8988T (cell line): ENCODE measurements at places on chromosomes 1 and 21.

DNA sequence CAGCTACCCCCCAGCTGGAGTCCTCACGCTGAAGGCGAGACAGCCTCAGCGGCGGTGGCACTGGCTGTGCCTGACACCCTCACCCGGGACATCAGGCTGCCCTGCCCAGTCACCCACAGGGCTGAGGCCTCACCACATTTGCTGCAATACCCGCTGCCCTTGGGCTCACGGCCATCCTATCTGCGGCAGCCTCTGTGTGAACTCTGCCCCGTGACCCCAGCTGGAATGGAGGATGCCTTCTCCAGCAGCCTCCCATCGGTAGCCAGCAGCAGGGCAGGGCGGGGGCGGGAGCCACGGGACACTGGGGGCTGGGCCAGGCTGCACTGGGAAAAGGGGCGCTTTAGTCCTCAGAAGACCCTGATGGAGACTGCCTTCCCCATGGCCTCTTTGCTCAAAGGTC is 112.4 kb upstream of the ZBTB40 start:
- DNase-seq, result no peak

DNA sequence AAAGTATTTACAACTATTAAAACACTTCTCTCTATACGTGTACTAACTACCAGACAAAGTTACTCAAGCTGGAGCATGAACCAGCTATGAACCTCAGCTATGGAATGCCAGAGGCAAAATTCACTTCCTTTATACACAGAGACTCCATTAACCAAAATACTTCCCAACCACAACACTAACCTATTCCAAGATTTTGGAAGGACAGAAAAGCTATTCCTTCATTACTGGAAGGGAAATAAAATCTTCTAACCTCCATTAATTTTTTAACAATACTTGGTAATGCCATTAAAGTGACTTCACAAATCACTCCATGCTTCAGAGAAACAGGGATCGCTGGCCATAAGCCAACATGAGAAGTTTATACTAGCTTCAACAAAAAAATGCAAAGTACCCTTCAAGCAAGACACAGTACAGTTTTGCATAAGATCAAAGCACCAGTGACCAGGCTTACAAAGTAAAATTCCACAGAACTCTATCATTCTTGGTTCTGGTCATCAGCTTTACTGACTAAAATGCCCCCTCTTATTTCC is 58.0 kb downstream of the PUM1 start:
- no peak for DNase-seq

DNA sequence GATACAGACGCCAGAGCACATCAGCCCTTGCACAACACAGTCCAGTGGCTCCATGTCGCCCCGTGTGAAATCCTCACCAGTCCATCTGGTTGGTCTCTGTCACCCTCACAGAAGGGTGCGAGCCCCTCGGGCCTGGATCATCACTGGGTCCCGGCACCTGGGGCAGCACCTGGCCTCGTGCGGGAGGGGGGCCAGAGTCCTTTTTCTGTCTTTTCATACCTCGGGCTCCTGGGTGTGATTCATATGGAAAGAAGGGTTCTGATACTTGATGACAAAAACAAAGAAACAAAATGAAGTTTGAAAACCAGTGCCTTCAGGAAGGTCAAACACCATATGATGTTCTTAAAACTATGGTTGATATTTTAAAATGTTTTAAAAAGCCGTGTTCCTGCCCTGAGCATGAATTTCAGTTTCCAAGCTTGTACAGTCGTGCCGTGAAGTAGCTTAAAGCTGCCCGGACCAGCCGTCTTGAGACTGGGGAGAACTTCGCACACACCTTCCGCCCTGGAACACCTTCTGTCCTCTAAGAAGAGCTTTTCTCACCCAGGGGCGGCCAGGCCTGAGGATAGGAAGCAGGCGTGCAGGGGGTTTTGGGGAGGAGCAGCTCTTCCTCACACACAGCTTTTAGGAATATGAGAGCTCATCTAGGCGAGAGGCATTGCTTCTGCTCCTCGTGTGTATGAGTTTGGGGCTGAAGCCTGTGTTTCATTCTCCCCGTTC is 35.2 kb downstream of the SLC37A1 start:
- DNase-seq, result no peak

DNA sequence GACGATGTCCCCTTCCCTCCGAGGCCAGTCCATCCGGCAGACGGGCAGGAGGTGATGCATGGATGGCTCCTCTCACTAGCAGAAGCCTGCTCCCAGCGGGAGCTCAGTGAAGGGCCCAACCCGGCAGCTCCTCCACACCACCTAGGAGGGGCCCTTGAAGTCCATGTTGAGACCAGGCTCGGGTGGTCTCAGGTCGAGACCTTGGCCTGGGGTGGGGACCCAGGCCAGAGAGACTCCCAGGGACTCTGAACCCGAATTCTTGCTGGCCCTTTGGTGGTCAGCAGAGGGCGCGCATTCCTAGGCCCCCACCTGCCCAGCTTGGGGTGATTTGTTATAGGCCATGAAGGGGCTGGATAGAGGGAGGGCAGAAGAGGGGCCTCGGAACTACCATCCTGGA is 642 bp upstream of the NT5C1A start:
- peak; percentile 60 for DNase-seq

- DNase-seq, result no peak
These were observed 10.9 kb downstream of the TMPRSS3 start for GRCh38 chr21:42384989-42385388.

- DNase-seq, result peak; percentile 43
These were observed 95.3 kb downstream of the PIK3R3 start for GRCh38 chr1:46036894-46037839.

DNA sequence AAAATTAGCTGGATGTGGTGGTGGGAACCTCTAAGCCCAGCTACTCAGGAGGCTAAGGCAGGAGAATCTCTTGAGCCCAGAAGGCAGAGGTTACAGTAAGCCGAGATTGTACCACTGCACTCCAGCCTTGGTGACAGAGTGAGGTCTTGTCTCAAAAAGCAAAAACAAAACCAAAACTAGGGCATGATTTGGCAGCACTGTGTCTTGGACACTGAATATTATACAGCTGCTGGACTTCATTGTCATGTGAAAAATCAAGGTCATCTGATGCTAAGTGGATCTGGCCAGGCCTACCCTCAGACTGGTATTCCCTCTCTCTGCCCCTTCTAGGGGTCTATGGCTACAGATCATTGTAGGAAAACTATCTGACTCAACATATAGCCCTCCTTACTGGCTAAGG is 55.2 kb upstream of the MRPS6 start:
- DNase-seq, result no peak

DNA sequence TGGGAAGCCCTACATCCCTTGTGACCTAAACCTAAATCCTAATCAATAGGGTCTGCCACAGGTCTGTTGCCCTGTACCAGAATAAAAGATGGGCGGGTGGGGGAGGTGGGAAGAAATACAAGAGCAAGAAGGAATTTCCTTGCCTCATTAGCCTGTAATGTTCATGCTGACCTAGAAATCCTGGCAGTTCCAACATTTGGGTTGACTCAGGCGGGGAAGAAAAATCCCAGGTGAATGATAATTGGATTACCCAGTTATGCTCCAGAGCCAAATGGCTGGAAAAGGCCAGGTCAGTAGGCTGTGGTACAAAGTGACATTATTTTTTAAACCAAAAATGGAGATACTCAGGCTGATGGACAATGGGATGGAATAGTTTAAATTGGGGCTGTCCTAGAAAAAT is 27.3 kb upstream of the A3GALT2 start:
- no peak for DNase-seq

DNA sequence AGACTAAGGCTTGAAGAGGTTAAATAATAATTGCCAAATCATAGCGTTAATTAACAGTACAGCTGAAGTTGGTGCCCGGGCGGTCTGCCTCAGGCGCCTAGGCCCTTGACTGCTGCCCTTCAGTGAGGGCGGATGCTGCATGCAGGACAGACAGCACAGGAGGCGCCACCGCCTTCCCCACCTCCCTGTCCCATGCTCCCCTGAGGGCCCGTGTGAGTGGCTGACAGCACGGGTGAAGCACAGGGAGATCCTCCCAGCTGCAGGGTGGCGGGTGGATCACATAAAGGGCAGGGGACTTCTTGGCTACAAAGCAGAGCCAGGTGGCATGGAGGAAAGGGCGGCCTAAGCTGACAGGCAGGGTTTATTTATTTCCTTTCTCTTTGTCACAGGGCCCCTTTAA is 49.1 kb downstream of the DDX20 start:
- no peak for DNase-seq

GRCh38 chr1:178501705-178502329 is 5.1 kb upstream of the CLEC20A start:
- peak; percentile 72 for DNase-seq

DNA sequence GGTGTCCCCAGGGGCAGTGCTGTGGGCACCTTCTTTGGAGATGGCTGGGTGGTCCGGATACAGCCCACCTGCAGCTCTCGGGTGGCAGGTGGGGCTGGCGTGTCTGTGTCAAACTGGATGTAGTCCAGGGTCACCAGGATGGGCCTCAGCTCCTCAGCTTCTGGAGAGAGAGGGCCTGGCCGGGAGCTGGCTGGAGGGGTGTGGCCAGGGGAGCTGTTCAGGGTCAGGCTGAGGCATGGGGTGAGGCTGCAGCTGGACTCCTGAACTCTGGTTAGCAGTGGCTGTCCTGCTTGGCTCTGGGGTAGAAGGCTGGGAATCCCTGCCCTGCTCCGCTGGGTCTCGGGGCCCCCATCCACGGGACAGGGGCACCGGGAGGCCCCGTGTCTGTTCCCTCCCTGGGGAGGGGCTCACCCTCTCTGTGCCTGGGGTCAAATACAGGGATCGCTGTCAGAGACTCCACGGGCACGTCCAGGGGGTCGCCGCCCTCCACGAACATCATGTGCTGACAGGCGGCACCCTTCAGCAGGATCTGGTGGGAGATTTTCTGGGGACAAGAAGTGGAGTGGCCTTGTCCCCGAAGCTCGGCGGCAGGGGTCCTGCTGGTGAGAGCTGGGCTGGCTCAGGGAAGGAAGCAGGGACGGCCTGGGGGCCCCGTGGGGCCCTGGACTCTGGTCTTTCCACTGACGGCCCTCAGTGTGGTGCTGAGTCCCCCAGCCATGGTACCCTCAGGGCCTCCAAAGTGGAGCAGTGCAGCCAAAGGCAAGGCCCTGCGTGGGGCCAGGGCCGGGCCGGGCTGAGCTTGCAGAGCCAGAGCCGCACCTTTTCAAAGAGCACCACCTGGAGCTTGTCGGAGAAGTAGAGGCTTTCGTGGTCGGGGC is 4.1 kb upstream of the TMEM52 start:
- DNase-seq, result no peak

DNA sequence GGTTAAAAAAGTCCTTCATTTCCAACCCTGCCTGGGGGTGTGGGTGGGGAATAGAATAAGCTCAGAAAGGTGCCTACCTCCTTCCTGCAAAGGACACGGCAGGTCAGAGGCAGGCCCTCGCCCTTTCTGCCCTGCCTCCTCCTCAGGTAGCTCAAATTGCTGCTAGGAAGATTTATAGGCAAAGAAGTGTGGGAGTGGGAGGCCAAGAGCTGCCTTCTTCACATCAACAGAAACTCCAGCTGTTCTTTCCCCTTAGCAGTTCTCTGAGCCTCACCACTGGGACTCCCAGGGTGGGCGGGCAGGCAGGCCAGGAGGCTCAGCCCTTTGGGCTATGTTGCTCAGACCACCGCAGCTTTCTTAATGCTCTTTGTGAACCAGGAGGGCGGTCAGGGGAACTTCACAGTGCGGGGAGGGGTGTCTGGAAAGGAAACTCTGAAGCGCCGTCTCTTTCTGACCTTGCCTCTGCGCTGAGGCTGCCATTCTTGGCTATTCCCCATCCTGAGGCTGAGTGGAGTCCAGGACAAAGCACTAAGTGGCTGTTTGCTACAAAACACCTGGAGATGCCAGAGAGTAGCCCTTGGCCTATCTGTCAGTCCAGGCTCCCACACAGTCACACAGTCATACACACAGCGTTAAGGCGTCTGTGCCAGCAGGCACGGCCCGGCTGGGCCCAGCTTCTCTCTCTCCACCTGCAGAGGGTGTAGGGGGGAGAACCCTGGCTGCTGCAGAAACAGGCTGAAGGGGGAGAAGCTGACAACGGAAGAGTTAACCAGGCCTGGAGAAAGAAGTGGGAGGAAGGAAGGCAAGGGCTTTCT is 3.0 kb upstream of the A3GALT2 start:
- no peak for DNase-seq

DNA sequence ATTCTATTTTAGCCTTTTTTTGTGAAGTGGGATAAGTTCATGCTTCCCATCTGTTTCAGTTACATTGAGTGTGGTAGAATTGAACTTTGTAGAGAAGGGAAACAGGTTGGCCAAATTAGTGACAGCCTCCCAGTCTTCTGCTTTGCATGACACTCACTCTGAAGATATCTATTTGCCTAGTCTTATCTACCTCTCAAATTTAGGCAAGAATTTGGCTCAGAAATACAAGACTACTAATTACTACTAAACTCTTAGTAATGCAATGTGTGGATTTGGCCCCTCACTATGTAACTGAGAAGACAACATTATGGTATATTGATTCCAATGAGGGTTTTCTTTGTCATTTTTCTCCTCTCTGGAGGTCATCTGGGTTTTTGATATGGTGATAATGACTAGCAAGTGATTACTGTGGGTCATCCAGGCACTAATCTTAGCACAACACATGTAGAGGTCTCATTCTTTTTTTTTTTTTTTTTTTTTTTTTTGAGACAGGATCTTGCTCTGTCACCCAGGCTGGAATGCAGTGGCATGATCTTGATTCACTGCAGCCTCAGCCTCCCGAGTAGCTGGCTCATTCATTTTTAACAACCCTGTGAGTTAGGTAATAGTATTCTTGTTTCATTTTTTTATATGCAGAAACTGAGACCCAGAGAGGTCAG is 6.3 kb downstream of the FAM20B start:
- no peak for DNase-seq

DNA sequence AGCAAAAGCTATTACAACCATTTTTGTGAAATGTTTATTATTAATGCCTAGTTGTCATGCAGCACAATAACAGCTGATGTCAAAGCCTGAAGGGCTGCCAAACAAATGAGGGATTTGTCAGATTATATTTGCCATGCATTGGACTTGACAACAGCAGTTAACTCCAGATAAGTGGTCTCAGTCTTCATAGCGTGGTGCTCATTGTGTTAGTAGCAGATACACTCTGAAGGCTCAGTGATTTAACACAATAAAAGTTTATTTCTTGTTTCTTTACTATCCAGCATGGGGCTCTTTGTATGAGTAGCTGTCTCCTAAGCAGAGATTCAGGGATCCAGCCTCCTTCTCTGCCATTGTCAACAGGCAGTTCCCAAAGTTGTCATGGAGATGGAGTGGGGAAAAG is 76.0 kb upstream of the PTGFRN start:
- DNase-seq, result no peak

GRCh38 chr1:172993640-172994039 is 57.1 kb downstream of the TNFSF18 start:
- no peak for DNase-seq

DNA sequence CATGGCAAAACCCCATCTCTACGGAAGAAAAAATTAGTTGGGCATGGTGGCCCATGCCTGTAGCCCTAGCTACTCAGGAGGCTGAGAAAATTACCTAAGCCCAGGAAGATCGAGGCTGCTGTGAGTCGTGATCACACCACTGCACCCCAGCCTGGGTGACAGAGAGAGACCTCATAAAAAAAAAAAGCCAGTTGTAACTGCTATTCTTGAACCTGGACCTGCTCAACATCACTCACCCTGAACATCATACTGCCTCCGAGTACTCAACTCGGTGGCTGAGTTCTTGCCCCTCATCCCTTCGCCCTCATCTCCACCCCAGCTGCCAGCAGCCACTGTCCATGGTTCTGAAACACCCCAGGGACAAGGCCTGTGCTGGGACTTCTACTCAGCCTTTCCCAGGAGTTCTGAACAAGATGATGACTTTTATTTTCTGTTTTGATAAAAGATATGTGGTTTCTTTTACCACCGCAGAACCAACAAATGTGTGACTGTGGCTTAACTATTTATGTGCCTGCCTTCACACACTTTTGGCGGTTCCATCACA is 5.4 kb upstream of the DISP3 start:
- peak; percentile 44 for DNase-seq

GRCh38 chr1:220824031-220824989 is 37.6 kb downstream of the MTARC1 start:
- DNase-seq, result no peak

- no peak for DNase-seq
These were observed 63.4 kb upstream of the TARBP1 start for GRCh38 chr1:234542211-234542850.
